Stimulated activated CD4-positive, alpha-beta T cell treated with anti-CD3 and anti-CD28 coated beads, Interleukin-4, amount 100 ng/mL, for 48 hours (primary cell): ENCODE measurements at places on chromosomes 1 and 21.

DNA sequence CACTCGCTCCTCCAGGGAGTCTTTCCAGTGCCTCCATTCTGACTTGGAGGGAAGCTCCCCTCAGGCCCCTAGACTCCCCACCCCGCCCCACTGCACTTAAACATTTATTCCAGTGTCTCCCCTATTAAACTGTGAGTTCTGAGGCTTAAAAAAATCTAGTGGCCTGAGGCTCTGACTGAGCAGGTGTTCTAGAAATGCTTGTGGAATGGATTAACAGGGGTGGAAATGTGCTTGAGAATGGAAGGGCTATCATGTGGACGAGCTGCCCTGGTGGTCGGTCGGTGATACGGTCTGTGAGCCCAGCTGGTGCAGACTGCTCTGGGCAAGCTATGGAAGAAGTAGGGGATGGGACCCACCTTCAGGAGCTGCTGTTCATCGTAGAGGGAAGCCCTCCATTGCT is 130.2 kb downstream of the PEX14 start:
- DNase-seq = no peak

- DNase-seq = no peak
Measured at GRCh38 chr21:24418671-24419070, 1188.6 kb downstream of the MRPL39 start.

- DNase-seq = no peak
Measured at GRCh38 chr21:14677013-14677412, 130.9 kb upstream of the SAMSN1 start.

DNA sequence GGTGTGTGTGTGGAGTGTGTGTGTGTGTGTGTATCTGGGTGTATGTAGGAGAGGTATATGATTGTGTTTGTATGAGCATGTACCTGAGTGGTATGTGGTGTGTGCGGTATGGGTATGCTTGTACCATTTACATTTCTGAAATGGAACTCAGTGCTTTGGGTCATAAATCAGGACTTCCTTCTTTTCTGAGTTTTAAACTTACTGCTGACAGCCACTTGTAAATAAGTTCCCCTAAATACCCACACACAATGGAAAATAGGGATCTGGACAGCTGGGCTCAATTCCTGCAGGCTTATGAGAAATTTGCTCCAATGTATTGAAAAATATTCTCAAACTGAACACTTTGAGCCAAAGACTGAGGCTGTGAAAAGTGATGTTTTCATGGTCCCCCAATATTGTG is 293.6 kb downstream of the HLX start:
- DNase-seq = no peak

DNA sequence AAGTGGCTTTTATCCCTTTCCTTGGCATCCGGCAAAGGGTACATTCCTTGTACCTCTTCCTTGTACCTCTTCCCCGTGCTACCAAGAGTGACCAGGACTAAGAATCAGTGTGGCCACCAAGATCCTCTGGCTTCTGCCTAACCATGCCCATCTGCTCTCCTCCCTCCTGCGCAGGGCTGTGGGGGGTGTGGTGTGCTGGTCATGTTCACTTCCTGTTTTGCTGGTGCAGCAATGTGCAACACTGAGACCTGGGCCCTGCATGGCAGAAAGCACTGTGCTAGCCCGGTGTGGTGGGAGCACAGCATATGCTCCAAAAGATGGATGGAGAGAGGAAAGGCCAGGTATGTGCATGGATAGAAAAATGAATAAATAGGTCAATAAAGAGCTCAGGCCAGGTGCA is 33.3 kb upstream of the TENT5C start:
- DNase-seq = no peak

DNA sequence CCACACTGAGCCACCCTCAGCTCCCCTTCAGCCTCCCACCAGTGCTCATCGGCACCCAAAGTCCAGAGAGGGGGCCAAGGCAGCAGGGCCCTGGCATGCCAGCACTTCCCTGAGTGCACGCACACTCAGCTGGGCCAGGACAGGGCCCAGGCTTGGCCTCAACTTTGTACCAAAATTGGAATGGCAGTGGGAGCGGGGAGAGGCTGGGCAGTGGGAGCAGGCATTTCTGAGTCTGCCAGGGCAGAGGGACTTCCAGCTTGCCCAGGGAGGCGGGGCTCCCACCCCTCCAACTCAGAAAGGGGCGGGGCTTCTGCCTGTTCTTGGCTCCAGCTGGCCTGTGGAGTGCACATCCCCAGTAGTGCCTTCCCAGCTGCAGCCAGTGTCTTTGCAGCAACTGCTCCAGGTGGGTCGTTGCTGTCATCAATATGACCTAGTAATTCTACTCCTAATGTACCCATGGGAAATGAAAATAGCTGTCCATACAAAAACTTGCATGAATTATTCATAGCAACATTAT is 10.3 kb upstream of the SNX7 start:
- no peak for DNase-seq

GRCh38 chr1:42943166-42943565 is 15.5 kb downstream of the SLC2A1 start:
- no peak for DNase-seq

GRCh38 chr1:240254006-240254405 is 162.3 kb downstream of the FMN2 start:
- DNase-seq = no peak

- no peak for DNase-seq
Measured at GRCh38 chr1:151142411-151143056, 3.9 kb downstream of the SEMA6C start.
